ENCODE measurements at places on chromosomes 11 and 22. TPM values are rescaled to one million over a fixed set of nuclear protein-coding genes. Genes with fewer than 3 reads are reported as not detected.

TEX12 gene
- not detected for polyA plus RNA-seq

MPEG1 gene
- 6.5 TPM for polyA plus RNA-seq

DEFB131B gene
- not detected for polyA plus RNA-seq

UCP2 gene
- polyA plus RNA-seq: 26.4 TPM

BIRC2 gene
- 22.1 TPM for polyA plus RNA-seq

C11orf42 gene
- not detected for polyA plus RNA-seq

KRTAP5-11 gene
- not detected for polyA plus RNA-seq

NLRP6 gene
- 72.4 TPM for polyA plus RNA-seq

OR2AG1 gene
- not detected for polyA plus RNA-seq

GDPD4 gene
- not detected for polyA plus RNA-seq

Measured in small intestine (tissue), 16 donors.